ENCODE measurements at places on chromosomes 13 and 19.

GRCh38 chr13:21287331-21287907 is 111.0 kb downstream of the MRPL57 start:
- DNase-seq = no peak

DNA sequence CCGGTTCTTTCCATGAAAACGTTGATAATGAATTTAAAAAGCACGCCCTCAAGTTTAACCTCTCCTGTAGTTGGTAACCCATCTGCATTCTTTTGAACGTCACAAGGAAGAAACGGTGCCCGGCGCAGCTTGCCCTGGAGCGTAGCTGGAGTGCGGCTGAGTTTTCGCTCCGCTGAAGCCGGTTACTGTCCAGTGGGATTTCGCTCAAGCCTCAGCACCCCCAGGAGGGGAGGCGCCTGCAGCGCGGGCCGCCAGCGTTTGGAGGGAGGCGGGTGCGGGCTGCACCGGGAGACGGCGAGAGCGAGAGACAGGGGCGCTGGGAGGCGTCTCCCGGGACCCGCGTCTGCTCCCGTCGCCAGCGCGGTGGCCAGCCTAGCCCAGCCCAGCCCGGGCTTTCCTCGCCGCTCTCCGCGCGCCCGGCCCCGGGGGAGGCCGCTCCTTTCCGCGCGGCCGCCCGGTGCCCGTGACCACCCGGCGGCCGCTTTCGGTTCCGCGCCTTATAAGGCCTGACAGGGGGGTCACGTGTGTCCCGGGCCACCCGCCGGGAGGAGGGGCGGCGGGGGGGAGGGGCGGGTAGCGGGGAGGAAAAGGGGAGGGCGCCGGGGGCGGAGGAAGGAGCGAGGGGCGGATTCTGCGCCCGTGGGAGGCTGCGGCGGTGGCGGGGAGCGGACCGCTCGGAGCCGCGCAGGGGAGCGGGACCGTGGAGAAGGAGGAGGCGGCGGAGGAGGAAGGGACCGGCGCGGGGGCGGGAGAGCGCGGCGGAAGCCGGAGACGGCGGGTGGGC is 8.3 kb upstream of the DGKH start:
- DNase-seq = peak; percentile 90

DNA sequence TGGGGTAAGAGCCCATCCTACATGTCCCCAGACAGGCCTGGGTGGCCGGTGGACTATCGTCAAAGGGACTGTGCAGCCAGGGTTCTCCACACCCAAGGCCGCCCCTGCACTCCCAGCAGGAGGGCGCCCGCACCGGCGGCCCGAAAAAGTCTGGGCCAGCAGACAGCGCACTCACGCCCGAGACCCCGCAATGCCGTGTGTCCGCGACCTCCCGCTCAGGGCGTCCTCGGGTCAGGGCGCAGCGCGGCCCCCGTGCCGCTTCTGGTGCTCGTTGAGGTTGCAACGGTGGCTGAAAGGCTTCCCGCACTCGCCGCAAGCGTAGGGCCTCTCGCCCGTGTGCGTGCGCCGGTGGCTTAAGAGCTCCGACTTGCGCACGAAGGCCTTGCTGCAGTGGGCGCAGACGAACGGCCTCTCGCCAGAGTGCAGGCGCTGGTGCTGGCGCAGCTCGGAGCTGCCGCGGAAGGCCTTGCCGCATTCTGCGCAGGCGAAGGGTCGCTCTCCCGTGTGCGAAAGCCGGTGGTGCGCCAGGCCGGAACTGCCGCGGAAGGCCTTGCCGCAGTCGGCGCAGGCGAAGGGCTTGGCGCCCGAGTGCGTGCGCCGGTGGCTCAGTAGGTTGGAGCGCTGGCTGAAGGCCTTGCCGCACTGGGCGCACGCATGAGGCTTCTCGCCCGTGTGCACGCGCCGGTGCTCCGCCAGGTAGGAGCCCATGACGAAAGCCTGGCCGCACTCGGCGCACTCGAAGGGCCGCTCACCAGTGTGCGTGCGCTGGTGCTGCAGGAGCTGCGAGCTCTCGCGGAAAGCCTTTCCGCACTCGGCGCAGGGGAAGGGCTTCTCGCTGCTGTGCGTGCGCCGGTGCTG is 2.8 kb upstream of the A1BG start:
- no peak for DNase-seq

GRCh38 chr13:101795025-101795424 is 342.6 kb downstream of the ITGBL1 start:
- no peak for DNase-seq

GRCh38 chr13:110388108-110388943 is 81.2 kb downstream of the COL4A2 start:
- DNase-seq = no peak

- DNase-seq = no peak
These were observed 3.7 kb upstream of the BAX start for GRCh38 chr19:48950830-48951519.

DNA sequence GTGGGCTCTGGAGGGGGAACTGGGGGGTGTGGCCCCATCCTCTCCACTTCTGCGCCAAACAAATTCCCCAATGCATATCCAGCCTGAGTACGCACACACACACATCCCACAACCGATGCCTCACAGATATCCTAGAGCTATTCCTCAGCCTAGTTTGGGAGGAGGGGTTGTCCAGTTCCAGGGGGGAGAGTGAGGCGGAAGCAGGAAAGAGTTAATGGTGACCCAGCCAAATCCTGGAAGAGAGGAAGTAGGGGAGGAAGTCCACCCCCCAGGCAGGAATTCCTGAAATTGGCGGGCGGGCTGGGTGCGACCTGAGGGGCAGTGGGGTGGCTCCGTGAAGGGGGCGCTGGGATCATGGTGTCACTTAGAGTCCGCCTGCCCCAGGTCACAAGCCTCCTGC is 897 bp downstream of the GPR4 start:
- no peak for DNase-seq

GRCh38 chr13:96806746-96807145 is 187.5 kb downstream of the OXGR1 start:
- DNase-seq = no peak

DNA sequence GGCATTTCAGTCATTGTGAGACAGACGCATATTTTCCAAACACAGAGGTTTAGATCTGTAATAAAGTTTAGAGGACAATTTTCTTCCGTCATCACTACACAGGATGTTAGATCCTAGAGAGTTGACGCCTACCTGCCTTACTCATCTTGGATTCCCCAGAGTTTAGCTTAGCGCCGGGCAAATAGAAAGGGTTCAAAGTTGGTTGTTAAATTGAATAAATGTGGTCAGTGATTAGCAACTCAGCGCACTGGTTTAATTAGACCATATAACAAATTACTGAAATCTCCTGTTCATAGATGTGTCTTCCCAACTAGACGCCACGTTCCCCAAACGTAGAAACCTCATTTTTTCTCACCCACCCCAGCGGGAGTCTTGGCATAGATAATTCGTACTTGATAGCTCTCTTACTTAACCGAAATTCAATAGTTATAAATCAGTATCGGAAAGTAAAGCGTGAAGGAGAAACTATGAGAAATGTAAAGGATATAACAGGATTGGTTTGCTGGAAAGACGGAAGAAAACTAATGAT is 726 bp upstream of the UFM1 start:
- peak; percentile 34 for DNase-seq

- no peak for DNase-seq
These were observed 9.9 kb upstream of the SLC46A3 start for GRCh38 chr13:28728642-28729041.

DNA sequence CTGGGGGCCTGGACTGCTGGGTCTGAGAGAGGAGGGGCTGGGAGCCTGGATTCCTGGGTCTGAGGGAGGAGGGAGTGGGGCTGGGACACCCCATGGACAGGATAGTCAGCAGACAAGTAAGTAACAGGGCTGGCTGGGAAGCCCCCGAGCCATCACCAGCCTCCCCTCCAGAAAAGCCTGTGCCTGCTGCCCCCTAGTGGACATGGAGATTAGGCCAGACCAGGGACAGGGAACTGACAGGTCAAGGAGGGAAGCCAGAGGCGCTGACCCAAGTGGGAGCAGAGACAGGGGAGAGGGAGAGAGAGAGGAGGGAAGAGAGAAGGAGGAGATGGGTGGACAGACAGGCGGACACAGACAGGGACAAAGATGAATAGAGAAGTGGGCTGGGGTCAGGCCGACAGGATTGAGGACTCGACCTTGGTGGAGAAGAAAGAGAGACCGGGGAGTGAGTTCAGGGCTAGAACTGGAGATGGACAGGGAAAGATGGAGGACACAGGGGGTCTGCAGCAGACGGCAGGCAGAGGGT is 6.7 kb upstream of the ERFL start:
- DNase-seq = peak; percentile 63

GRCh38 chr19:19329126-19329525 is 8.5 kb downstream of the MAU2 start:
- no peak for DNase-seq

GRCh38 chr19:38255383-38256014 is 675 bp downstream of the PPP1R14A start:
- DNase-seq = no peak

GRCh38 chr13:30409886-30410704 is 12.2 kb upstream of the UBE2L5 start:
- DNase-seq = no peak

GRCh38 chr19:8209462-8210378 is 550 bp downstream of the CERS4 start:
- DNase-seq = peak; percentile 73

DNA sequence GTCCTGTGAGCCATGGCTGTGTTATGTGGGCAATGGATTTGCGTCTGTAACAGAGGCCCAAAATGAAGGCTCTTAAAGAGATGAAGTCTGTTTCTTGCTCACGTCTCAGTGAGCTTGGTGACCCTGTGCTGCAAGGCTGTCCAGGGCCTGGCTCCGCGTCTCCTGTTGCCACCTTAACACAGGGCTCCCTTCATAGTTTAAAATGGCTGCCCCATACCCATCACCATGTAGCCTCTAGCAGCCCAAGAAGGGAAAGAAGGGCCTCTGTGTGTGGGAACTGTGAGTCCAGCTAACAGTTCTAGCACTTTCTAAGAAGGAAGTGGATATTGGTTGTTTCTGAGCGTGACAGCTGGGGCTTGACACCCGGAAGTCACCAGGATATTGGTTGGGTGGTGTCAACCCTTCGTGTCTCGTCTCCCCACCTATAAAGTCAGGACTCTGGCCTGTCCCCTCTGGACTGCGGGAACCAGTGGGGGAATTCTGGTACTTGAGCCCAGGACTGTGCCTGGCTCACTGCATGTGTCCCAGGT is 20.9 kb downstream of the TMED1 start:
- no peak for DNase-seq

DNA sequence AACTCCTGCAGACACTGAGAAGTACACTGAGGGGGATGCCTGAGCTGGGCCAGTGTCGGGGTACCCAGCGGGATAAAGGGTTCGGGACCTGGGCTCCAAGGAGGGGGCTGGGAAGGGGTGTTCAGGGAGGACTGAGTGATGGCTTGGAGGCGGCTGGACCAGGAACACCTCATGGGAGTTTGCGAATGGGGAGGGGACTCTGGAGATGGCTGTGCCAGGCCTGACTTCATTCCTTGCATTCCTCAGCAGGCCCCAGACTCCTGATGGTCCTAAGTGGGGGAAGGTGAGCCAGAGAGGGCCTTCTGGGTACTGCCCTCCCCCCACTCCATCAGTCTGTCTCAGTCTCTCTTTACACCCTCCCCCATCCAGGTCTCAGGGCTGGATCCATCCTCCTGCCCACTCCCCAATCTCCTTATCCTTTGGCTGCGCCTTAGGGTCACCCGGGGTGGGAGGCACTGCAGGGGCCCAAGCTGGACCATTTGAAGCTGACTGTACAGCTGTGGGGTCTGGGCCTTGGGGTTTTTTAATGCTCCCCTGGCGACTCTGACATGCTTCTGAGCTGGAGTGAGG is 13.8 kb downstream of the PAK4 start:
- DNase-seq = no peak

DNA sequence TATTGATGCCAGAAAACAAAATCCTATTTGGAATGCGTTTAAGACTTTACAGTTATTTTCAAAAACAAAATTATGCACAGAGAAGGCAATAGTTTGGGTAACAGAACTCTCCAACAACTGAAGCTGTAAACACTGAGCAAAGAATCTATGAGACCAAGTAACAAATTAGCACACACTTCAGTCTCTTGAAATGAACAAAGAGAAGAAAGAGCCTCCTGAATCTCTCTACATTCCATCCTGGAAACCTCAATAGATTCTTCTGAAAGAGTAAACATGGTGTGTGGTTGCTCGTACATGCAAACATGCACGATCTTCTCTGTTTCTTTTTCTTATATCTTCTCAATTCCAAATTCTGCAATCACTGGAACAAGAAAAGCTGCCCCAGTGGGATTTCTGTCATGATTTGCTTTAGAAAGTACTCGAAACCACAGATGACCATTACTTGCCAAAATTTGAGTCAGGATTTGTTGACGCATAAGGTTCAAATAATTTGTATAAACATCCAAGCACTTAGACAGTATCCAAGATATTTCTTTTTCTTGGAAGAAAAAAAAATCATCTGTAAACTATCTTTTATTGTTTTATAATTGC is 137.9 kb upstream of the DACH1 start:
- DNase-seq = no peak

DNA sequence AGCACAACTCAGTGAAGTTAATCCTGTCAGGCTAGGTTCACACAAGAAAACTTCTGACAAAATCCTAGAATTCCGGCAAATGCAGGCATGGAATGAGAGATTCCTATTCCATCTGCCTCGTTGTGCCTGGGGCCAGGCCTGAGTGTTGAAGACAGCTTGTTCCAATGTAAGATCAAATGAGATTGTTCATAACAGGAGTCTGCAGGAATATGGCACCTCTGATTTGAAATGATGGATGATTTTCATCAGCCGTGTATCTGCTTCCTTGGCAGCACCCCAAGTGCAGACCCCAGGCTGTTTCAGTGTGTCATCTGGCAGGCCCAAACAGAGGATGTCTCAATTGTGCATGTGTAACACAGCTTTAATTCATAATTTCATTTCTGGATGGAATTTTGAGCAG is 35.3 kb upstream of the SACS start:
- DNase-seq = no peak

- DNase-seq = no peak
These were observed 14.5 kb downstream of the LIPE start for GRCh38 chr19:42412661-42413076.

DNA sequence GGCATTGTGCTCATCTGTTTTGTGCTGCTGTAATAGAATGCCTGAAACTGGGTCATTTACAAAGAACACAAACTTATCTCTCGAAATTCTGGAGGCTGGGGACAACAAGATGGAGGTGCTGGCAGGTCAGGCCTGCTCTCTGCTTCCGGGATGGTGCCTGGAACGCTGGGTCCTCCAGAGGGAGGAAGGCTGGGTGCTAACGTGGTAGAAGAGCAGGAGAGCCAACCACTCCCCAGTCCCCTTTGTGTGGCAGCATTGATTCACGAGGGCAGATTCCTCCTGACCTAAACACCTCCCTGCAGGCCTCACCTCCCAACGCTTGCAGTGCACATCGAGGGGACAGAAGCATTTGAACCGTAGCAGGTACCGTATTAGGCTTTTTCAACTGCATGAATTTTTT is 34.1 kb upstream of the TFDP1 start:
- DNase-seq = no peak

GRCh38 chr13:44649104-44649428 is 72.9 kb upstream of the TSC22D1 start:
- DNase-seq = no peak

- no peak for DNase-seq
These were observed 4.8 kb upstream of the FBXL3 start for GRCh38 chr13:77031656-77032243.

DNA sequence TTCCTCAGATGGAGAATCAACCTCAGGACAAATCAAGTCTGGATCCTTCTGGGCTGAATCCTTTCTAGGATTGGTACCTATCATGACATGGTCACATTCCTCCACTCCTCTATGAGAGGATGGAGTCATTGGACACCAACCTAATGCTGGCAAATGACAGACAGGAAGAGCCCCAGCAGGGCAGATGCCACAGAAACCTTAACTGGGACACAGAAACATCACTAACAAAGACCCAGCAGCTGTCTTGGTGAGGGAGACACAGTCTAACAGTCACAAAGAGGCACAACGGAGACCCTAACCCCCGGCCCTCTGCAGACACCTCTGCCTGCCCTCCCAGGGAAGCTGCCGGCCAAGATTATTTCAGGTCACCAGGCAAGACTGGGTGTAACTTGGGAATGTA is 2.1 kb downstream of the ANKRD27 start:
- no peak for DNase-seq

Data from stimulated activated CD4-positive, alpha-beta T cell treated with anti-CD3 and anti-CD28 coated beads, Interleukin-1b, Interleukin-23, amount 100 ng/mL, for 4 hours (primary cell).